ENCODE measurements at places on chromosomes 3 and 15.

DNA sequence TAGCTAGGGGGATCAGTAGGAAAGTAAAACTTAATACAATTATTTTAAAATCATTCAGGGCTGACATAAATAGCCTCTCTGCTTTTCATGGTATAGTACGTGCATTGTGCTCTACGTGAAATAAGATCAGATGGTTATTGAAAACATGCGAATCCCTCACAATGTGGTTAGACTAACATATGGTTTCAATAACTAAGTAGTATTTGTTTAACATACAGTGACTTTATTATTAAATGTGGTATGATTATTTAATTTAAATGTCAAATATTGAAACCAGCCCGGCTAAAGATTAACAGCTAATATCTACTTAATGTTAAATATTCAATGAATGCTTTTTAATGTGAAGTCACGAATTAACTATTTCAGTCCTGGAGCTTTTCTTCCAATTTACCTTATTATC, 473.9 kb upstream of the THBS1 start:
- DNase-seq, result no peak

DNA sequence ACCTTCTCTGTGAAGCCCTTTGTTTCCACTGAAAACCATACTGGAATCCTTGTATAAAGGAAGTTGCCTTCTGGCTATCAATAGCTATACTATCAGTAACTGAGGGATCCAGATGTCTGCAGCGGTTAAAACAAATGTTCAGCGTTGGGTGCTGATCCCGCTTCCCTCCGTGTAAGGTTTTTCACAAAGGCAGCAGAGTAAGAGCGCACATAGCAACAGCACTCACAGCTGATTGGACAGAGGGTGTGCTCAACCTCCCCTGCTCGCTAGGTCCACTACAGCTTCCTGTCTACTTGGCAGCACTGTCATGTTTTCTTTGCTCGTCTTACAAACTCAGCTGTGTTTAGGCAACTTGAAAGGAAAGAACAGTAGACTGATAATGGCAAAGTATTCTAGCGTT, 27.3 kb downstream of the ATOSA start:
- DNase-seq, result peak; percentile 11

DNA sequence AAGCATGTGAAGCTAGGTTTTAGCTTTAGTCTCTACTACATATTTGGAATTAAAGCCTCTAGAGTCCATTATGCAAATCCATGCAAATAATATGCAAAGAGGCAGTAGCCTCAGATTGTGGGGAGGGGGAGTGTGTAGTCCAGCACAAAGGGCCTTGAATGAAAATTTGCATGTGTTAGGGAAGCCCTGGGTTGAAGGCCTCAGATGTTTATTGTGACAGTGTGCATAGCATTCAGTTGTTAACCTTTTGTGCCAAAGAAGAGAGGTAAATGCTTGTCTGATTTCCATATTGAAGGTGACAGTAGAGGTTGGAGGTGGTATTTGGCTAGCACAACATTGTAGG, 24.5 kb upstream of the BFSP2 start:
- no peak for DNase-seq

GRCh38 chr3:54670201-54671000, 257.5 kb downstream of the LRTM1 start:
- no peak for DNase-seq

GRCh38 chr15:29434280-29434679, 164.7 kb upstream of the NSMCE3 start:
- no peak for DNase-seq

DNA sequence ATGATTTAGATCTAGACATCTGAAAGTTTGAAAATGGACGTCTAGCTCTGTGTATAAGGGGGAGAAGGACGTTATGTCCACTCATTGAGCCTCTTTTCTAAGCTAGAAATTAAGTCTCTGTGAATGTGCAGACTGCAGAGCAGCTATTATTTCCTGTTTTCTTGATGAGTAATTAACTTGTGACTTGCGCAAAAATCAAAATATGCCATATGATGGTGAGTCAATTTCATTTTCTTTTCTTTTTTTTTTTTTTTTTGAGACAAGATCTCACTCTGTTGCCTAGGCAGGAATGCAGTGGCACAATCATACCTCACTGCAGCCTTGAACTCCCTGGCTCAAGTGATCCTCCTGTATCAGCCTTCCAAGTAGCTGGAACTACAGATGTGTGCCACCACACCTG, 14.1 kb downstream of the LACTB start:
- no peak for DNase-seq

DNA sequence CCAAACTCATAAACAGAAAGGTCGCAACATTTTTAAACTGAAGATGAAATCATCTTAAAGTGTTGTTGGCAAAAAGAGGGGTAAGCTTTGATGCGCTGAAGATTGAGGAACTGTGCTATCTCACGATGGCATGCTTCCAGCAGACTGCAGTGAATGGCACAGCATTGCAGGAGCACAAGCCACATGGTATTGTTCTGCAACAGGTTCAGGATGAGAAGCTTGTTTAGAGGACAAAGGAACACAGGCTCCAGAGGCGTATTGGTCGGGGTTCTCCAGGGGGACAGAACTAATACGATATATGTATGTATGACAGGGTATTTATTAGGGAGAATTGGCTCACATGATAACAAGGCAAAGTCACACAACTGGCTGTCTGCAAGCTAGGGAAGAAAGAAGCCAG, 13.8 kb upstream of the PLD1 start:
- no peak for DNase-seq

- no peak for DNase-seq
Observed at GRCh38 chr3:38548154-38548931, 52.2 kb downstream of the EXOG start.

DNA sequence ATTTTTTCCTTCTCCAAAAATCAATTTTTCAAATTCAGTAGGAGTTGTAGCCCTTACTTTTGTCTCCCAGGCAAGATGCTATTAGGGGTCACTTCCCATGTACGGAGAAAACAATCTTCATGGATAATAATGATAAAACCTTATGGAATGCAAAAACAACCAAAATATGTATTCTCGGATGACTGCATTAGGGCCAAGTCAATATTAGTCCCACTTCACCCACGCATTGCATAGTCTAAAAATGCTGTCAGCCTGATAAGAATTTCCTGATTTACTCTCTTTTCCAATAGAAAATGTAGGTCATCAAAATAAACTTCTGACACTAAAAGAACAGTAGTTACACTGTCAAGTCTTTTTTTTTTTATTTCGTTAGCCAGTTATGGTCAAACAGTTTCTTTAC, 2.7 kb downstream of the VGLL3 start:
- no peak for DNase-seq

- DNase-seq, result no peak
Observed at GRCh38 chr3:77242371-77242770, 202.5 kb downstream of the ROBO2 start.

DNA sequence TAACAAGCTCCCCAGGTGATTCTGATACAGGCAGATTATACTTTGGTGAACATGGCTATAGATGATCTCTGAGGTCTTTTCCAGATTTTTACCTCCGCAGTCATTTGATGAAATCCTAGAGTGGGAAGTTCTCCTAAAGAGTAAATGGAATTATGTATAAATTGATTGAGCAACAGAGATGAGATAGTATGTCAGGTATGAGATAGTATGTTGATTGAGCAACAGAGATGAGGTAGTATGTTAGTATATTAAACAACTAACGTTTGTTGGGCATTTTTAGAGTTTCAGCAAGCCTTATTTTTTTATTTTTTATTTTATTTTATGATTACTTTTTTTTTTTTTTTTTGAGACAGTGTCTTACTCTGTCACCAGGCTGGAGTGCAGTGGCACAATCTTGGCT, 265.0 kb upstream of the SOX2 start:
- DNase-seq, result no peak

DNA sequence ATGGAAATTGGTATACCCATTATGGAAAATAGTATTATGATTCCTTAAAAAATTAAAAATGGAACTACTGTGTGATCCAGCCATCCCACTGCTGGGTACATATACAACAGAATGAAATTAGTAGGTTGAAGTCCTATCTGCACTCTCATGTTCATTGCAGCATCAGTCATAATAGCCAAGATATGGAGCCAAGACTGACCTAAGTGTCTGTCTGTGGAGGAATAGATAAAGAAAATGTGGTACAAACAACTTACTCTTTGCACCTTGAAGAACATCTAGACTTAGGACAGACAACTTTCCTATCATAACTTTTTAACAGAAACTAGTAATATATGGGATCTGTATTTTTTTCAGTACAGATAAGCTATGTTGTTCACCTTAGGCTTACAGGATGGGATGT, 30.0 kb upstream of the PPARG start:
- DNase-seq, result no peak

Measured in stimulated activated naive B cell treated with anti-CD40 and anti-IgM and Interleukin-4, amounts not matched to agents 10 μg/mL and 1 μg/mL and 100 μg/mL, for 72 hours (primary cell).